ENCODE measurements at places on chromosomes 1 and 21. TPM values are rescaled to one million over a fixed set of nuclear protein-coding genes. Genes with fewer than 3 reads are reported as not detected.

The DIPK1A gene
- total RNA-seq, result 4.6 TPM

- no peak for DNase-seq
Observed at GRCh38 chr1:17304826-17305175, 3.2 kb upstream of the PADI4 start.

DNA sequence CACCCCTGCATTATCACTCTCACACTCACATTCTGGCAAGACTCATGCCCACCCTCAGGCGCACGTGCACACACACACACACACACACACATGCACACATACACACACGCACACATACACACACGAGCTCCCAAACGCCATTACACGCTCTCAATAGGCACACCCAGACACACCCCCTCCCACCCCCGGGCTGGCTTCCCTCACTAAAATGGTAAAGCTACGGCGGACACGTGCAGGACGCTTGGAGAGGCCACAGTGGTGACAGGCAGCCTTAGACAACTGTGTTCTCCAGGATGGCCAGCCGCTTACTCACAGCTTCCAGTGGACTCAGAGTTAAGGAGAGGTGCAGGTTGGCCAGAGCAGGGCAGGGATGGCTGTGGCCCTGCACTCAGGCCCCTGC, 10.1 kb downstream of the MATN1 start:
- DNase-seq, result no peak

DNA sequence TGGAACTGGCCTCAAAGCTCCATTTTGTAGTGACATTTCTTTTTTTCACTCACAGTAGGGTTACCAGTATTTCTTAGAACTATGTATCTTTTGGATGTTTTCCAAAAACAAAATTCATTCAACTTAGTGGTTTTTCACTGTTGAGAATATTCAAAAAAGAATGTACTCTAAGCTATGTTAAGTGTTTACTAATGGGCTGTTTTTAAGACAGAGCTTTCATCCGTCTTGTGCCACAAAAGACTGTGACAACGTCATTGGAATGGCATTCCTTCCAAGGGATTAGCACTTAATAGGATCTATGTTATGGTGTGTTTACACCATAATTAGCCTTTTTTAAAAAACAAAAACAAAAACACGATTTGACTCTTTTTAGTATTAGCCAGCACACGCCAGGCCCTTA, 66.8 kb downstream of the TTC3 start:
- DNase-seq, result no peak

The PDPN gene
- 4.8 TPM for total RNA-seq

The TRIM45 gene
- total RNA-seq, result 23.3 TPM

DNA sequence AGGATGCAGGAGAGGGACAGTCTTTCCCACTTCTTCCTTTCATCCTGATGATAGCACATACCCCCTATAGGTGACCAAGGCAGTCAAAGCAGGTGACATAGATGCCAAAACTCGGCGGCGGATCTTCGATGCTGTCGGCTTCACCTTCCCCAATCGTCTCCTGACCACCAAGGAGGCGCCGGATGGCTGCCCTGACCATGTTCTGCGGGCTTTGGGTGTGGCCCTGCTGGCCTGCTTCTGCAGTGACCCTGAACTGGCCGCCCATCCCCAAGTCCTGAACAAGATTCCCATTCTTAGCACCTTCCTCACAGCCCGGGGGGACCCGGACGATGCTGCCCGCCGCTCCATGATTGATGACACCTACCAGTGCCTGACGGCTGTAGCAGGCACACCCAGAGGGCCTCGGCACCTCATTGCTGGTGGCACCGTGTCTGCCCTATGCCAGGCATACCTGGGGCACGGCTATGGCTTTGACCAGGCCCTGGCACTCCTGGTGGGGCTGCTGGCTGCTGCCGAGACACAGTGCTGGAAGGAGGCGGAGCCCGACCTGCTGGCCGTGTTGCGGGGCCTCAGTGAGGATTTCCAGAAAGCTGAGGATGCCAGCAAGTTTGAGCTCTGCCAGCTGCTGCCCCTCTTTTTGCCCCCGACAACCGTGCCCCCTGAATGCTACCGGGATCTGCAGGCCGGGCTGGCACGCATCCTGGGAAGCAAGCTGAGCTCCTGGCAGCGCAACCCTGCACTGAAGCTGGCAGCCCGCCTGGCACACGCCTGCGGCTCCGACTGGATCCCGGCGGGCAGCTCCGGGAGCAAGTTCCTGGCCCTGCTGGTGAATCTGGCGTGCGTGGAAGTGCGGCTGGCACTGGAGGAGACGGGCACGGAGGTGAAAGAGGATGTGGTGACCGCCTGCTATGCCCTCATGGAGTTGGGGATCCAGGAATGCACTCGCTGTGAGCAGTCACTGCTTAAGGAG, 2.9 kb downstream of the NCDN start:
- DNase-seq, result no peak

GRCh38 chr1:23804183-23804835, 3.8 kb upstream of the GALE start:
- DNase-seq, result no peak

GRCh38 chr1:65075123-65075976, 72.7 kb upstream of the AK4 start:
- no peak for DNase-seq

- DNase-seq, result no peak
Observed at GRCh38 chr1:108584428-108584856, 24.5 kb downstream of the EEIG2 start.

DNA sequence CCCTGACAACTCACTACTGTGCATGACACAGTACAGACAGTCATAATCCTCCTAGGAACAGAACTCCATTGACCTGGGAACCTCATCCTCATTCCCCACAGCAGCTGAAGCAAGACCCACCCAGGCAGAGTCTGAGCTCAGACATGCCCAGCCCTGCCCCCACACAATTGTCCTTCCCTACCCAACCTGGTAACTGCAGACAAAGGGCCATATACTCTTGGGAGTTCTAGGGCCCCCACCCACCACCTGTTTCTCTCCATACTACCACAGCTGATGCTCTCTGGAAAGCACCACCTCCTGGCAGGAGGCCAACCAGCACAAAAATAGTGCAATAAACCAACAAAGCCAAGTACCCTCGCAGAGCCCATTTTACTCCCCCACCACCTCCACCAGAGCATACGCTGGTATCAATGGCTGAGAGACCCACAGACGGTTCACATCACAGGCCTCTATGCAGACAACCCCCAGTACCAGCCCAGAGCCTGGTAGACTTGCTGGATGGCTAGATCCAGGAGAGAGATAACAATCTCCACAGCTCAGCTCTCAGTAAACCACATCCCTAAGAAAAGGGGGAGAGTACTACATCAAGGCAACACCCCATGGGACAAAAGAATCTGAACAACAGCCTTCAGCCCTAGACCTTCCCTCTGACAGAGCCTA, 159.7 kb upstream of the CXADR start:
- no peak for DNase-seq

The MPL gene
- not detected for total RNA-seq

GRCh38 chr1:206686478-206687249, 2.0 kb downstream of the MAPKAPK2 start:
- no peak for DNase-seq

- DNase-seq, result no peak
Observed at GRCh38 chr1:147897029-147897752, 5.4 kb upstream of the GJA8 start.

- DNase-seq, result no peak
Observed at GRCh38 chr1:184049291-184049690, 2.2 kb upstream of the TSEN15 start.

DNA sequence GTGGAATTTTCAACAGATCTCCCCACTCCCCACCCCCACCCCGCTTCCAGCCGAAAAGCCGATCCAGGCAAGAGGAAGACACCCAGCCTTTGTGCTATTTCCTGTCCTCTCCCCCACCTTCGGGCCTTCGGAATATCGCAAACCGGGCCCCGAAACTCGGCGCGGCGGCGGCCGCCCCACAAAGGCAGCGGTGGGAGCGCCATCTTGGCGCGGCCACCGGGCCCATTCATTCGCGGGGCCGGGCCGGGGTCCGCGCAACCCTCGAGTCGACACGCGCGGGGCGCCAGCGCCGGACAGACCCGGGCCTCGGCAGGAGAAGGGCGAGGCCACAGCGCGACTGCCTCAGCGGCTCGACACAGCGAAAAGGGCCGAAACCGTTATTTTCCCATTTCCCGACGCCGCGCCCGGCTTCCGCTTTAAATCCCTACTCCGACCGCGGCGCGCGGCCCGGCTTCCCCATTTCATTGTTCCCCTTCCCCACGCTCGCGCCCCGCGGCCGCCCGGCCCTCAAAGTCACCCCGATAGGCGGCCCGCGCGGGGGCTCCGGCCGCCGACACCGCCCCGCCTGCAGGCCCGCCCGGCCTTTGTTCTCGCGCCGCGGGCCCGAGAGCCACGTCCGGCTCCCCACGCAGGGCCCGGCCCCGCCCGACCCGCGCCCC, 911 bp downstream of the GNB1 start:
- DNase-seq, result no peak

GRCh38 chr1:202107321-202107761, 15.4 kb upstream of the GPR37L1 start:
- no peak for DNase-seq

DNA sequence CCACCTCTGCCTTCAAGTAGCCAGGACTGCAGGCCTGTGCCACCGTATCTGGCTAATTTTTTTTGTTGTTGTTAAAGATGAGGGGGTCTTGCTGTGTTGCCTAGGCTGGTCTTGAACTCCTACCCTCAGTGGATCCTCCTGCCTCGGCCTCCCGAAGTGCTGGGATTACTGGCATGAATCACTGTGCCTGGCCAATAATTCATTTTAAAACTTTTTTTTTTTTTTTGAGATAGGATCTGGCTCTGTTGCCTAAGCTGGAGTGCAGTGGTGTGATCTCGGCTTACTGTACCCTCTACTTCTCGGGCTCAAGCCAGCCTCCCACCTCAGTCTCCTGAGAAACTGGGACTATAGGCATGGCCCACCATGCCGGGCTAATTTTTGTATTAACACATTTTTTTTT, 3.5 kb downstream of the CDC73 start:
- no peak for DNase-seq

GRCh38 chr1:225735252-225736149, 42.1 kb upstream of the SRP9 start:
- DNase-seq, result no peak

GRCh38 chr1:164718821-164719220, 159.8 kb downstream of the PBX1 start:
- DNase-seq, result no peak

The KRTAP10-9 gene
- not detected for total RNA-seq

The STUM gene
- total RNA-seq, result 2.8 TPM

- no peak for DNase-seq
Observed at GRCh38 chr1:170369417-170369816, 162.5 kb upstream of the GORAB start.

DNA sequence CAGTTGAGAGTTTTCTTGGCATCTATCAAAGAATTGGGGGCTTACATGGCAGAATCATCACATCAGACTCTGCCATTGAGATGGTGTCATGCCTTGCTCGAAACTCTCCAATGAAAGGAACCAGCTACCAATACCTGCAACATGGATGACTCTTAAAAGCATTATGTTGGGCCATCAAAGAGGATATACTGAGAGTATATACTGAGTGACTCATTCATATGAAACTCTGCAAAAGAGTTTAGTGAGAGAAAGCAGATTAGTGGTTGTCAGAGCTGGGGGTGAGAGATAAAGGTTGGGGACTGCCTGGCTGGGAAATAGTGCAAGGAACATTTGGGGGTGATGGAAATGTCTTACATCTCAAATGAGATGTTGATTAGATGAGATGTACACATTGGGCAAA, 14.7 kb upstream of the HMGB4 start:
- no peak for DNase-seq

The VWA5B1 gene
- total RNA-seq, result 1.9 TPM

- DNase-seq, result no peak
Observed at GRCh38 chr1:41286486-41286885, 44.4 kb upstream of the SCMH1 start.

GRCh38 chr1:225765982-225766674, 11.5 kb upstream of the SRP9 start:
- DNase-seq, result peak; percentile 20

The RNU1-3 gene
- 2,993 TPM for total RNA-seq

The DNAH14 gene
- total RNA-seq, result 23.6 TPM

The FRRS1 gene
- 6.4 TPM for total RNA-seq

- no peak for DNase-seq
Observed at GRCh38 chr1:115189814-115190539, 100.7 kb upstream of the TSPAN2 start.

DNA sequence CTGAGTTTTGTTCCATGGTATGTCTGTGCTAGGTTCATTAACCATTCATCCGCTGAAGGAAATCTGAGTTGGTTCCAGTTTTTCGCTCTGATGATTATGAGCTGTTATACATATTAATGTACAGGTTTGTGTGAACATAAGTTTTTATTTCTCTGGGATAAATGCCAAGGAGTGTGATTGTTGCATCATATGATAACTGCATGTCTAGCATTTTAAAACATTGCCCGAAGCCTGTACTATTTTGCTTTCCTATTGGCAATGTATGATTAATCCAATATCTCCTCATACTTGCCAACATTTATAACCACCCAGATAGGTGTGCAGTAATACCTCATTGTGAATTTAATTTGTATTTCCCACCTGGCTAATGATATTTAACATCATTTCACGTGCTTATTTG, 322.7 kb downstream of the ZNF326 start:
- no peak for DNase-seq

- no peak for DNase-seq
Observed at GRCh38 chr1:226181996-226182714, 4.4 kb downstream of the ACBD3 start.

- no peak for DNase-seq
Observed at GRCh38 chr1:168552961-168553360, 9.2 kb upstream of the XCL2 start.

DNA sequence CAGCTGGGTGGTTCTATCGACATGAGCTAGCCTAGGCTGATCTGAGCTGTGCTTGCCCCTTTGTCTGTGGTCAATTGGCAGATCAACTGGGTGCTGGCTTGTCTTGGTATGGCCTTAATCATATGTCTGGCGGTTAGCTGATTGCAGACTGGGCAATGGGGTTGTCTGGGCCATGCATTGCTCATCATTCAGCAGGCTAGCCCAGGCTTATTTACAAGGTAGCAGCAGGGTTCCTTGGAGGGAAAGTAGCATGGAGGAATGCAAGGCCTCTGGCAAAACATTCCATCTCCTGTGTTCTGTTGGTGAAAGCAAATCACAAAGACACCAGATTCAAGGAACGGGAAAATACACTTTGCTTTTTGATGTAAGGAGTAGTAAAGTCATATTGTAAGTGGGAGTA, 84.0 kb upstream of the IVNS1ABP start:
- DNase-seq, result no peak
